KBM-7 (cell line): ENCODE measurements at places on chromosomes 7 and 10.

DNA sequence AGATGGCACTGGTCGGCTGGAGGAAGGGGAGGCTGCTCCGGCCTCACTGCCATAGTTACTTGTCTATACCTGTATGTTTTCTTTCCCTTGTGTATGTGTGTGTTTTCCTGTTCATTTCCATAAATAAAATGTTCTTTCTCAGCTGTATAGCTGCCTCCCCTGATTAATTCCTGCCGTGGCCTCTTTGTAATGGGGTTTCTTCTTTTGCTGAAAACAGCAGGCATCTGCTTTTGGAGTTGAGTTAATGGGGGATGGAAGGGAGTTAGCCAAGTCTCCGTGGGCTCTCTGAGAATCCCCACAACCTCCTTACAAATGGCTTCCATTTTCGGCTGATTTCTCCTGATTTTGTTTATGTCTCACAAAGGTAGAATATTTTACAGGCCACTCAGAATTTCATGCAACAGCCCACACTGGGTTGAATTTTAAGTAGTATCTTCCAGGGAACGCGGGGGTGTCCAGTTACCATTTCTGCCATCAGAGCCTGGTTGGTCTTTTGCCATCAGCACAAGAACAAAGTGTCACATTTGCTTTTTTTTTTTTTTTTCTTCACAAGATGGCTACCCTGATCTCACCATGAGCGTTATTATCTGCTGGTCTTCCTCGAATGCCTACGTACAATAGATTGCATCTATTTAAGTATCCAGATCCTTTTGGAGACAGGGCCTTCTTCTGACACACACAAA, 88.1 kb upstream of the NRP1 start:
- DNase-seq = no peak

DNA sequence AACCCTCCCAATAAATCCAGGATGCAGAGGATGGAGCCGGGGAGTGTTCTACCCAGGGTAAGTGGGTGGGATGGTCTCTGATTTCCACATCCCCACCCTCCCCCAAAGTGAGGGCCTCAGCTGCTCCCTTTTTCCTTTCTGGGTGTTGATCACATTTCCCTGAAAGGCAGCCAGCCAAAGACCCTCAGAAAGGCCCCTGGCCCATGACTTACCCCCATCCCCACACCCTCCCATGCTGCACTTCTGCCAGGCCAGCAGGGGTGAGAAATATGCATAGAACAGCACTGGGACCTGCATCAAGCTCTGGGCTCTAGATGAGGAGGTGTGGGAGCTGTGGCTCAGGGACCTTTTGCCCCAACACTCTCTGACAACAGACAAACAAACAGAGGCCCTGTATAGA, 927.3 kb upstream of the ZNF722 start:
- no peak for DNase-seq

DNA sequence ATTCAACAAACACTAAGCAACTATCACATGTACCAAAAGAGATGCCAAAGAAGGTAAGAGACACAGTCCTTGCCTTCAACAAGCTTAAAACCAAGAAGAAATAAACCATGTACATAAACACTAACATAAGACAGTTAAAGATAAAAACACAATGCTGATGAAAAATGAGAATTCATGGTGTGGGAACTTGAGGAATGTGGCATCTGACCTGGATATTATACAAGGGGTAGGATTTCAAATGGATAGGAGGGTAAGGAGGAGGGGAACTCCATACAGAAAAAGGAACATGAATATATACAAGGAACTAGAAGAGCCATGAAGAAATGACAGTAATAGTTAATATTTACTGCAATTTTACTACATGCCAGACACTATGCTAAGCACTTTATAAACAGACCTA, 11.0 kb downstream of the HIBADH start:
- no peak for DNase-seq

GRCh38 chr7:117019287-117019686, 66.0 kb downstream of the ST7 start:
- no peak for DNase-seq

DNA sequence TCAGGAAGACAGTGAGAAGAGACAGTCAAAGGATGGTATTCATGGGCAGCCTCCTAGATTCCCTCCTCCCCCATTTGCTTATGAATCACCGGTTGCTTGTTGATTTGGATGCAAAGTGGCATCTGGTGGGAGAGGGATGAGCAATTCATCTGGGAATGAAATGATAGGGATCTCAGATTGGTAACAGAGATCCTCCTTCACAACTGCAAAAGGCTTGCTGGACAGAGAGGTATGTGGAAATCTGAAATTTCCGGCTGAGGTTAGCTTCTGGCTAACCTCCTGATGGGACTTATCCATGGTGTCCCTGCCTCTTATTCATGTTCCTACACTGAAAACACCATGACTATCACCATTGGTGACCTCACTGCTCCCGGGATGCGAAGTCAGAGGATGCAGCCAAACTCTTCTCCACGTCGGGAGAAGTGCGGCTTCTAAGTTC, 48.4 kb upstream of the PODXL start:
- DNase-seq = no peak

- peak; percentile 67 for DNase-seq
Measured at GRCh38 chr10:13099144-13099665, 758 bp upstream of the OPTN start.
